ENCODE measurements at places on chromosomes 12 and 14. TPM values are rescaled to one million over a fixed set of nuclear protein-coding genes. Genes with fewer than 3 reads are reported as not detected.

- DNase-seq = no peak
These were observed 708.6 kb upstream of the TMEM132C start for GRCh38 chr12:127558361-127558760.

- peak; percentile 42 for DNase-seq
These were observed 508.6 kb downstream of the FLRT2 start for GRCh38 chr14:86038387-86039042.

GRCh38 chr12:42641221-42641885 is 51.8 kb upstream of the PRICKLE1 start:
- DNase-seq = no peak

GRCh38 chr12:41186026-41186425 is 2.1 kb upstream of the PDZRN4 start:
- DNase-seq = no peak

GRCh38 chr12:78087363-78087675 is 256.6 kb downstream of the NAV3 start:
- DNase-seq = no peak

GRCh38 chr12:102806110-102806509 is 110.9 kb downstream of the PAH start:
- DNase-seq = no peak

- peak; percentile 90 for DNase-seq
These were observed 180.7 kb downstream of the PHLDA1 start for GRCh38 chr12:75850721-75851462.

- no peak for DNase-seq
These were observed 35.1 kb downstream of the NRDE2 start for GRCh38 chr14:90296641-90297040.

DNA sequence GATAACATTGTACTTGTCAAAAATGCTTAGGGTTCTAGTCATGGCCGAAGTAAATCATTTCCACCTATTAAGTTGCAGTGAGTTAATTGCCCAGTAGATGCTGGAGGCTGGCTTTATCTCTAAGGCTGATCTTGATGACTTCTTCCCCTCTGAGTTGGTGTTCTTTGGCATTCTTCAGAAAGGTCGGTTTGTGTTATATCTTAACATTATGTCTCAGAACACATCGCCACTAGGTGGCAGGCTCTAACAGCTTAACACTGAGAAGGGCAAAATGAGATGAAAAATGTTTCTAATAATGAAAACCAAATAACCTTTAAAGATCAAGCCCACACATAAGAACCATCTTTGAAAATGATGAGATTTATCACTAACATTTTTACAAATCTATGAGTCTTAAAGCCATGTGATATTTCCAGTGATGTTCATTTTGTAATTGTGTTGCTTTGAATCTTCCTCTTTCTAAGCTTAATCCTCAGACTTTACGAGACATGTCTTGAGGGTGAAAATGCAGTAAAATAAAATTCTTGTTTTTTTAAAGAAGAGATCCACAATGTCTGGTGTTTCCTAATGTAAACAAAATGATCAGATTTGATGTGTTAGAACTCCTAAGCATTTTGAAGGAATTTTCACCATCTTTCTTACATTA is 28.6 kb downstream of the SUDS3 start:
- peak; percentile 85 for DNase-seq

GRCh38 chr14:89588016-89588415 is 171.0 kb upstream of the FOXN3 start:
- no peak for DNase-seq

- DNase-seq = peak; percentile 89
These were observed 72.4 kb upstream of the USP44 start for GRCh38 chr12:95623554-95624170.

The SLC8A3 gene
- total RNA-seq = not detected

The ITGB7 gene
- total RNA-seq = 3.4 TPM

The KRT5 gene
- not detected for total RNA-seq

The PTCSC3 gene
- not detected for total RNA-seq

All from PC-3 (cell line).